NCI-H187 treated with DMSO at 0.1 percent for 48 hours (cell line): ENCODE measurements at places on chromosomes 5 and 9.

- no peak for DNase-seq
Measured at GRCh38 chr5:177448244-177448950, 1.8 kb downstream of the PRR7 start.

DNA sequence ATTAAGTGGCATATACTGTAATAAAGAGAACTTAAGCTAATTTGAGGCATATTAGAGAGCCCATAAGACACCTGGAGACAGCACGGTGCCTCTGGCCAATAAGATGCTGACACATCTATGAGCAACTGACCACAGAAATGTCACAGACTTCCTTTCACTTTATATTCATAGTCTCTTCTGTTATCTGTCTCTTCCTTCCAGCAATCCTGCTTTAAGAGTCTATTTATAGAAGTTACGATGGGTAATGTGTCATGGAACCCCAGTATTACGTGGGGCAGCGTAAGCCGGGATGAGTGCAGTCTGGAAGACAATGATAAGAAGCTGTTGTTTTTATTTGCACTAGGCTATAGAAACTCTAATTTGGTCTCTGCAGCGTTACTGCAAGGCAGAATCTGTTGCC is 136.8 kb downstream of the CFAP90 start:
- no peak for DNase-seq

- no peak for DNase-seq
Measured at GRCh38 chr9:80866121-80866520, 823.2 kb downstream of the TLE1 start.

- no peak for DNase-seq
Measured at GRCh38 chr5:4576161-4576748, 563.9 kb upstream of the ADAMTS16 start.

- DNase-seq: no peak
Measured at GRCh38 chr5:135832941-135833920, 1.2 kb upstream of the SLC25A48 start.

DNA sequence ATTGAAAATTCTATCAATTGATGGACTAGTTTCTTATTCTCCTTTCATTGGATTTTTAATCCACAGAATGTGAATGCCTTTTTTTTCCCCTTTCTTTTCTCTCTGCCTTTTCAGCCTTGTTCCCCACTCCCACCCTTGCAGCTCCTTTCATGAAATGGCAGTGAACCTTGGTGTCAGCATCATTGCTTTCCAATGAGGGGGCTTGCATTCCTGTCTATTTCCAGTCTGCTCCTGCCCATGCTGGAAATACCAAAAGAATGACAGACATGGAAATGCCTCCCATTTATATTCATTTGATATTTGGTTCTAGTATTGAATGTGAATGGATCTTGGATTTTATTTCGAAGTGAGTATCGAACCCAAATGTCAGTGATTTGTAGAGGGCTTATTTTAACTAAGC is 162.7 kb upstream of the SGCD start:
- no peak for DNase-seq

GRCh38 chr5:162837155-162837554 is 600.2 kb upstream of the CCNG1 start:
- no peak for DNase-seq

- no peak for DNase-seq
Measured at GRCh38 chr5:50547303-50547702, 106.2 kb upstream of the EMB start.

- no peak for DNase-seq
Measured at GRCh38 chr5:14325369-14325768, 182.2 kb downstream of the TRIO start.

DNA sequence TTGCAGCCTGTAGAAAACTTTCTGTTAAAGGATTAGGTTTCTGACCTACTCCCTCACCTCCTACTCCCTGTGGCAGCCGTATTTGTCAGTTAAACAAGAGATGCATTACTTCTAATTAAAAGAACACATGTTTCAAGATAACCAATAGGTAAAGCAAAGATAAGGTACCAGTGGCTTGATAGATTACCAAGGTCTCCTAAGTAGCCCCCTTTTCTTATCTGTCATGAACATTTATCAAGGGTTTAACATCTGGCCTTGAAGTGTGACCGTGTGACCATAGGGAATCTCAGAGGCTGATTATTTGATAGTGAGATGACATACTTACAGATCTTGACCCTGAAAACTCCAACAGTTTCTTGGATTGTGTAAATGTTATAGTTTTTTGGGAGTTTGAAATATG is 764.0 kb upstream of the EDIL3 start:
- no peak for DNase-seq

DNA sequence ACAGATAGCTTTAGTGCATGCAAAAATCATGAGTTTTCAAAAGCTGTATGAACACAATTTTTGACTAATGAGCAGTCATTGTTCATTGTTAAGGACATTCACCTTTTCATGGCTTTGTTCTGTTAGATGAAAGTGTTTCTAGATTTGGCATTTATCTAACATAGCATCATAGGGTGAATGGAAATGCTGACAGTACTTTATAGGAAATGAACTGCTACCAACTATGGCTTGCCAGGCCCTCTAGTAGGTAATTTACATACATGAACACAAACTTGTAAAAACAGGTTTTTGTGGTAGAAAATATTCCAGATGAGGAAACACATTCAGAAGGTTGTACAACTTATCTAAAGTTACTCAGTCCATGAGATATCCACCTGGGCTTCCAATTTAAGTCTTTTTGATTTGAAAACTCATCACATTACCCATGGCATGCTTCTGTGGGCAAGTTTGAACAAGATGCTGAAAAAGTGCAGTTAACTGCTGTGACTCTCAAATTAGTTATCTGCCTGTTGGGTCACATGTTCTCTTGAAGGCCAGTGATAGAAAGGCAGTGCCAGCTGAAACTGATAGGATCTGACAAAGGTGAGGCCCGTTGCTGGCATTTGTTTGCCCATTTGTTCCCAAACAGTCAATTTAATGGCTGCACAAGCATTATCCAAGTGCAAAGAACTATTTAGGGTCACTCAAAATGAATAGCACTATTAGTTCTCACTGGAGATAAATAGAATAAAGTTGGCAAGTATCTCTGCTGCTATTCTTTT is 399.1 kb downstream of the MAN2A1 start:
- no peak for DNase-seq

DNA sequence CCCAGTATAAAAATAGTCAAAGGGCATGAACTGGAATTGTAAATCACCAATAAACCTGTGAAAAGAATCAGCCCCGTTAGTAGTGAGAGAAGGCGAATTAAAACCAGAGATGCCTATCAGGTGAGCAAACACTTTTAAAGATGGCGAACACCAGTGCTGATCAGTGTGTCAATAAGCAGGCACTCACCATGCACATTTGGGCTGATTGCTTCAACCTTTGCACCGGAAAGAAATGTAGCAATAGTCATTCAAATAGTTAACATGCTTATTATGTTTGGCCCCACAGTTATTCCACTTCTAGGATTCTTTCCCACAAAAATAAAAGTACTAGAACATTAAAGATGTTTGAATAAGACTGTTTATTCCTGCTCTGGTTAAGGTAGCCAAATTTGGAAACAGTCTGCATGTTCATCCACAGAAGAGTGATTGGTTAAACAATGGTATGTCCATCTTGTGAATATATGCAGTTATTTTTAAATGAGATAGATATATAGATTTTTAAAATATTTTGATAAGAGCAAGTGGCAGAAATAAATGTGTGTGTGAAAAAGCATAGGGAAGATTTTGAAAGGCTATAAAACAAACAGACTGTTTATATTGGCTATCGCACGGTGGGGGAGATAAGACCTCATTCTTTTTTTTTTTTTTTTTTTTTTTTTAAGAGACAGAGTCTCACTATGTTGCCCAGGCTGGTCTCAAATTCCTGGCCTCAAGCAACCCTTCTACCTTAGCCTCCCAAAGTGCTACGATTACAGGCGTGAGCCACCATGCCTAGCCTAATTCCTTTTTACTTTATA is 112.2 kb downstream of the PIP5K1B start:
- DNase-seq: no peak

GRCh38 chr5:39208471-39208870 is 10.9 kb downstream of the FYB1 start:
- DNase-seq: no peak

GRCh38 chr5:133913413-133914155 is 54.8 kb downstream of the C5orf15 start:
- DNase-seq: no peak

DNA sequence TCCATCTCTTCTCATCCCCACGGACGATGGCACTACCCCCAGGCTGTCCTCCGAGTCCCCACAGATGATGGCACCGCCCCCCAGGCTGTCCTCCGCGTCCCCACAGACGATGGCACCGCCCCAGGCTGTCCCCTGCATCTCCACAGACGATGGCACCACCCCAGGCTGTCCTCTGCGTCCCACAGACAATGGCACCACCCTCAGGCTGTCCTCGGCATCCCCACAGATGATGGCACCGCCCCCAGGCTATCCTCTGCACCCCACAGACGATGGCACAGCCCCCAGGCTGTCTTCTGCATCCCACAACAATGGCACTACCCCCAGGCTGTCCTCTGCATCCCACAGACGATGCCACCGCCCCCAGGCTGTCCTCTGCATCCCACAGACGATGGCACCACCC is 57.4 kb upstream of the PTCH1 start:
- DNase-seq: no peak

- DNase-seq: no peak
Measured at GRCh38 chr5:90689064-90689463, 130.5 kb downstream of the ADGRV1 start.

GRCh38 chr9:89368550-89368949 is 50.2 kb downstream of the SECISBP2 start:
- DNase-seq: no peak

DNA sequence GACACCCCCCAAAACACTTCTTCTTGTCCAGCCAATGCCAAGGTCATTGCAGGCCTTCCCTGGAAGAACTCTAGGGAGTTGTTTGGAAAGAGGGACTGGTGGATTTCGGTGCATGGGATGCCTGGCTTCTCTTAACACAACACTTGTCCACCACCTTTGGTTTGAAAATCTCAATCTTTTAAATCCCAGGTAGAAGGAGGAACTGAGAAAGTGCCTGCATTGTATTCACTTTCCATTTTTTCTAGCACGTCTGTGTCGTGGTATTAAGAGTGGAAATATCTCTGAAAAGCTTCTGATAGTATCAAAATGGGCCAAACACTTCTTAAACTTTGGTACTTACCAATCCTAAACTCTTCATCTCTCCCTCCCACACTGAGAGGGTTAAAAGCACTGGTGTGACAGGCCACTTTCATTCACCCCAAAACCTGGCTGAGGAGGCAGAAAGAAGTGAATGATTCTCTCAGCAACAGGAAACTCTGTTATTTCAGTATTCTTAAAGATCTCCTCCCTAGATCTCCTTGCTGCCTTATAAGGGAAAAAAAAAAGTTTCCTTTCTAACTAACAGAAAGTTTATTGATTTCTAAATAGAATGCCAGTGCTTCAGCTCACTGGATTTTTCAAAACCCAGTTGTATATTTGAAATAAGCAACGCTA is 3.9 kb upstream of the NFIB start:
- DNase-seq: no peak

DNA sequence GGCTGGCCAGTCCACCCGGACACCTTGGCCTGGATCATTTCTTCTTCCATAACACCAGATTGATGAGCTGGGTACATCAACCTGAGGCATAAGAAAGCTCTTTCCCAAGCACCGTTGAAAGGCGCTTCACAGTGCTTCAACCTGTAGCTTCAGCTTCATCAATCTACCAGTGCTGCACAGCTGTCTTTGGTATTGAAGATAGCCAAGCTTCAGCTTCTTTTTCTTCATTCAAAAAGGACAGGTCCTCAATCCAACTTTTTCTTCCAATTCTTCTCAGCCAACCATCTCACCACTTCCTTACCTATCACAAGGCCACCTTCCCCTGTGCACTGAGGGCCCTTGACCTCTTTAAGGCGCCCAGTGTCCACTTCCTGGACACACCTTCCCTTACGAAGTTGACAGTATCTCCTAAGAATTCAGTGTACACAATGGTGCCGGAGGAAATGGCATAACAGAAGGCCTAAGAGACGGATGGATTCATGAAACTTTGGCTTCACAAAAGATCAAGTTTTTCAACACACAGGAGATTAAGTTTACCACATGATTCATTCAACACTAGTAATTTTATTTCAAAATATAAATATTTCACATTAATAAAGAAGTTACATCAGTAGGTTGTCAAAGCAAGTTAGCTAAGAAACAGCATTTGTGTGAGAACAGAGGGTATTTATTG is 1.4 kb upstream of the CTNNAL1 start:
- DNase-seq: no peak

GRCh38 chr5:10059980-10060379 is 189.7 kb downstream of the ATPSCKMT start:
- DNase-seq: no peak

DNA sequence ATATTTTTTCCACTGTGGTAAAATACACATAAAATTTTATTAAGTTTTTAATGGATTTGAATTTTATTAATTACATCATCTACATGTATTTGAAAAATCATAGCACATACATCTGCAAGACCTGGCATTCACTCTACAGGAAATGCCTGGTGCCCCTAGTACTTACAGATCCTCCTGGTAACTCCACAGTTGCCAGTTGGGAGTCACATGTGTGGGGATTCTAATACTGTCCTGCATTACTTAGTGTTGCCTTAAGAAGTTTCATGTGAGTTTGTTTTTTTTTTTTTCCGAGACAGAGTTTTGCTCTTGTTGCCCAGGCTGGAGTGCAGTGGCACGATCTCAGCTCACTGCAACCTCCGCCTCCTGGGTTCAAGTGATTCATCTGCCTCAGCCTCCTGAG is 18.1 kb downstream of the KDM3B start:
- no peak for DNase-seq

DNA sequence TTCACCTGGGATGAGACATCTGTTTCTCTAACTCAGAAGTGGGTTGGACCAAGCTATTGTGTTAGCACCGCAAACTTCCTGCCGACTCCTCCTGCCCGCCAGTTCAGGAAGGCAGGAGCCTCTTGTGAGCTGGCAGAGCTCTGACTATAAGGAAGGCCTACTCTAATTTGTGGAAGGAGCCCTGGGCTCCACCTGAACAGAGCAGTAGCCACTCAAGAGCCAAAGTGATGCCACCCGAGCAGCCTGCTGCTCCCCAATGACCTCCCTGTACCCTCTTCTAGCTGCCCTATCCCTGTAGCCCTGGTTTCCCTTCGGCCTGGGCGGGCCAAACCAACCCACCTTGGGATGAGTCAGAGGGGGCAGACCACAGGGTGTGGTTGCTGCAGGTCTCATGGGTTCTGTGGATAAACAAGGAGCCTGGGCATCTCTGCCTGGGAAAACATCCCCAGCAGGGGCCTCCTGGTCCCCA is 81.6 kb downstream of the PSD2 start:
- DNase-seq: no peak

DNA sequence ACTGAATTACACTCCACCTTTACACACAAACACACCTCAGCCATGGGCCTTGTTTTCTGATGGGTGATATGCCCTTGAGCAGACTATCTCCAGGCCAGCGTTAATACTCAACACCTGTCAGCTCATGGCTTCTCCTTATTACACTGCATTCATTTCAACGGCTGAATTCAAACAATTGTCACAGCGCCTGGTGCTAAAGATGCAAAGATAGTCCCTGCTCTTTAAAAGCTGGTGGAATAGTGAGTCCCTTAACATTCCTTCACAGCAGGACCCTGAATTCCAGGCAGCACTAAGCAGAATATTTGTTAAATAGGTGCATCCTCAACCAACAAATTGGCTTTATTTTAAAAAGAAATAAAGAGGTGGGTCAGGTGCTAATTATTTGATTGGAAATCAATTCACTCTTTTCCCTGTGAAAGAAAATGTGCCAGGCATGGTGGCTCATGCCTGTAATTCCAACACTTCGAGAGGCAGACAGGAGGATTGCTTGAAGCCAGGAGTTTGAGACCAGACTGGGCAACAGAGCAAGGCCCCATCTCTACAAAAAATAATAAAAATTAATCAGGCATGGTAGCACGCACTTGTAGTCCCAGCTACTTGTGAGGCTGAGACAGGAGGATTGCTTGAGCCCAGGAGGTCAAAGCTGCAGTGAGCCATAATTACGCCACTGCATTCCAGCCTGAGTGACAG is 155.7 kb upstream of the EFNA5 start:
- no peak for DNase-seq
